ENCODE measurements at places on chromosomes 4 and X.

GRCh38 chr4:10872833-10873517 lies 188.4 kb upstream of the CLNK start:
- H3K36me3 ChIP-seq = no peaks in the 10 kb centered on the region
- H3K4me3 ChIP-seq = no peak overlapping the region
- H3K27me3 ChIP-seq = no peaks in the 10 kb centered on the region
- DNase-seq = no peak
- H3K27ac ChIP-seq = no peak overlapping the region

DNA sequence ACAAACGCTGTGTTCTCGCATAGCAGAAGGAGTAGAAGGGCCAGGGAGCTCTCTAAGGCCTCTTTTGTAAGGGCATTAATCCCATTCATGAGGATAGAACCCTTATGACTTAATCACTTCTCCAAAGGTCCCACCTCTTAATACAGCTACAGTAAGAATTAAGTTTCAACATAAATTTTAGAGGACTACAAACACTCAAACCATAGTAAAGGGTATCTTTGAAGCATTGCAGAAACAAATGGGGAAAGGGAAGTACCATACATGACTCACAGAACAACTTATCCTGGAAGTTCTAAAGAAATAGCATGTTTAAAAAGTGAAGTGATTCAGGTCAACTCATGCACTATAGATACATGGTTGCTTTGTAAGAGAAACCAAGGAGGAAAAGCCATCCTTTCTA lies 680.8 kb downstream of the RPA4 start:
- peaks cover 7% of the 10 kb centered on the region for H3K4me1 ChIP-seq
- no peak for DNase-seq
- no peaks in the 10 kb centered on the region for H3K36me3 ChIP-seq
- H3K27ac ChIP-seq = no peak overlapping the region

DNA sequence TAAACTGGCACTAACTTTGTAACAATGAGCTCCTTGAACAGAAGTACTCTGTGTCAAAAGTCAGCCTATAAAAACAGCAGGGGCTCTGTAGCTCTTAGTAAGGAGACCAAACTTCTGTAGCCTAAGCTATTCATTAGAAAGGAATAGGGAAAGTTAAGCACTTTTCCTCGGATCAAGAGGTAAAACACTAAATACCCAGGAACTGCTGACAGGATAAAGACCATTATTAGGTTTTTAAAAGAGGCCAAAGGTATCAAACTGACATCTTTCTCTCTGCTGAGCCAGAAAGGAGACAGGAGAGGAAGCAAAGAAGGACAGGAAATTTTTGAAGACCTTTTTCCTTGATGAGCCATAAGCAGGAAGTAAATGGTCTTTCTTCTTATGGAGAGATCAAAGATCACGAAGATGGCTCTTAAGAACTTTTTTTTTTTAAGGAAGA lies 31.9 kb downstream of the ANAPC10 start:
- no peaks in the 10 kb centered on the region for H3K27me3 ChIP-seq
- H3K4me1 ChIP-seq = peaks cover 23% of the 10 kb centered on the region
- H3K4me3 ChIP-seq = no peak overlapping the region
- peaks cover 7% of the 10 kb centered on the region for H3K36me3 ChIP-seq

GRCh38 chr4:104719539-104720230 lies 225.0 kb upstream of the CXXC4 start:
- H3K27ac ChIP-seq = no peak overlapping the region
- no peak overlapping the region for H3K4me3 ChIP-seq
- no peak for DNase-seq
- H3K36me3 ChIP-seq = no peaks in the 10 kb centered on the region
- no peaks in the 10 kb centered on the region for H3K27me3 ChIP-seq

- H3K27ac ChIP-seq = no peak overlapping the region
- DNase-seq = peak; percentile 62
- H3K36me3 ChIP-seq = no peaks in the 10 kb centered on the region
- H3K27me3 ChIP-seq = peaks cover 4% of the 10 kb centered on the region
- no peaks in the 10 kb centered on the region for H3K4me1 ChIP-seq
- H3K4me3 ChIP-seq = no peak overlapping the region
Measured at GRCh38 chrX:107537815-107538214, 88.4 kb downstream of the FRMPD3 start.
